ENCODE measurements at places on chromosomes 6 and 20.

GRCh38 chr6:42009844-42010184 is 40.5 kb upstream of the TAF8 start:
- H3K4me1 ChIP-seq, result peaks cover 4% of the 10 kb centered on the region
- no peaks in the 10 kb centered on the region for H3K27me3 ChIP-seq
- H3K4me3 ChIP-seq, result no peak overlapping the region
- DNase-seq, result no peak

GRCh38 chr6:162270966-162271365 is 456.6 kb downstream of the PRKN start:
- H3K4me3 ChIP-seq, result no peak overlapping the region
- DNase-seq, result no peak
- no peaks in the 10 kb centered on the region for H3K27me3 ChIP-seq
- H3K36me3 ChIP-seq, result no peaks in the 10 kb centered on the region

DNA sequence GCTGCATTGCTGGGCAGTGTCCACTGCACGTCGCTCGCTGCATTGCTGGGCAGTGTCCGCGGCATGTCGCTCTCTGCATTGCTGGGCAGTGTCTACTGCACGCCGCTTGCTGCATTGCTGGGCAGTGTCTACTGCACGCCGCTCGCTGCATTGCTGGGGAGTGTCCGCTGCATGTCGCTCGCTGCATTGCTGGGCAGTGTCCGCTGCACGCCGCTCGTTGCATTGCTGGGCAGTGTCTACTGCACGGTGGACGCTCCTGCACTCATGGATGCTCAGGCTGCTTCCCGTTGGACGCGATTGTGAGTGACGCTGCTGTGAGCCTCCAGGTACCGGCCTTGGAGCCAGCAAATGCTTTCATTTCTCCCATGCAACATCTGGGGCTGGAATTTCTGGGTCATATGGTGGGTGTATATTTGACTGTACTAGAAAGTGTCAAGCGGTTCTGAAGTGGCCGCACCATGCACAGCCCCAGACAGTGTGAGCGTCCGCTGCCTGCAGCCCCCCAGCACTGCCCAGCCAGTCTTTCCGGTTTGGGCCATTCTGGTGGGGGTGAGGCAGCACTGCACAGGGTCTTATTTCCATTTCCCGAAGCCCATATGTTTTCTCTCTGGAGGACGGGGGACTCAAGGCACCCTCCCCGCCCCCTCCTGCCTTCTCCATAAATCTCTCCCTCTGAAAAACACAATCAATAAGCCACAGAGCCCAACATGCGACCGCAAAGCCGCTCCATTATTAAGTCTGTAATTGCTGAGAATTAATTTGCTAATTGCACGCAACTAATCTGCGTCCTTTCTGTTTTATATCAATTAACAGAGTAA is 97.4 kb downstream of the YTHDF1 start:
- H3K4me1 ChIP-seq, result peaks cover 1% of the 10 kb centered on the region
- no peak overlapping the region for H3K27ac ChIP-seq
- H3K27me3 ChIP-seq, result no peaks in the 10 kb centered on the region
- H3K4me3 ChIP-seq, result no peak overlapping the region

GRCh38 chr6:27040244-27041042 is 207.1 kb upstream of the PRSS16 start:
- no peak for DNase-seq
- no peaks in the 10 kb centered on the region for H3K4me1 ChIP-seq
- no peaks in the 10 kb centered on the region for H3K36me3 ChIP-seq
- H3K4me3 ChIP-seq, result no peak overlapping the region
- H3K27ac ChIP-seq, result no peak overlapping the region
- no peaks in the 10 kb centered on the region for H3K27me3 ChIP-seq

GRCh38 chr20:51560042-51560441 is 17.5 kb upstream of the NFATC2 start:
- no peak overlapping the region for H3K4me3 ChIP-seq
- H3K27me3 ChIP-seq, result peaks cover 36% of the 10 kb centered on the region
- no peaks in the 10 kb centered on the region for H3K36me3 ChIP-seq
- H3K27ac ChIP-seq, result no peak overlapping the region

DNA sequence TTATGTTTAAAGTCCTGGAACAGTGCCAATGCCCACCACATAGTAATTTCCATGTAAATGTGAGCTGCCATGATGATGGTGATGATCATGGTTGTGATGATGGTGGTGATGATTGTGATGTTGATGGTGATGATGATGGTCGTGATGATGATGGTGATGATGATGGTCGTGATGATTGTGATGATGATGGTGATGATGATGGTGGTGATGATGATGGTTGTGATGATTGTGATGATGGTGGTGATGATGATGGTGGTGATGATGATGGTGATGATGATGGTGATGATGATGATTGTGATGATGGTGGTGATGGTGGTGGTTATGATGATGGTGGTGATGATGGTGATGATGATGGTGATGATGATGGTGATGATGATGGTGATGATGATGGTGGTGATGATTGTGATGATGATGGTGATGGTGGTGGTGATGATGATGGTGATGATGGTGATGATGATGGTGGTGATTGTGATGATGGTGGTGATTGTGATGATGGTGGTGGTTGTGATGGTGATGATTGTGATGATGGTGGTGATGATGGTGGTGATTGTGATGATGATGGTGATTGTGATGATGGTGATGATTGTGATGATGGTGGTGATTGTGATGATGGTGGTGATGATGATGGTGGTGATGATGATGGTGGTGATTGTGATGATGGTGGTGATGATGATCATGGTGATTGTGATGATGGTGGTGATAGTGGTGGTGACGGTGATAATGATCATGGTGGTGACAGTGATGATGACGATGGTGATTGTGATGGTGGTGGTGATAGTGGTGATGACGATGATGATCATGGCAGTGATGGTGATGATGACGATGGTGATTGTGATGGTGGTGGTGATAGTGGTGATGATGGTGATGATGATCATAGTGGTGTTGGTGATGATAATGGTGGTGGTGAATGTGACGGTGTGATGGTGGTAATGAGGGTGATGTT is 82.3 kb downstream of the PHACTR3 start:
- H3K36me3 ChIP-seq, result no peaks in the 10 kb centered on the region
- H3K27me3 ChIP-seq, result no peaks in the 10 kb centered on the region
- no peaks in the 10 kb centered on the region for H3K4me1 ChIP-seq
- H3K4me3 ChIP-seq, result no peak overlapping the region

All from iPS DF 6.9 (cell line).